ENCODE measurements at places on chromosomes 13 and 19.

DNA sequence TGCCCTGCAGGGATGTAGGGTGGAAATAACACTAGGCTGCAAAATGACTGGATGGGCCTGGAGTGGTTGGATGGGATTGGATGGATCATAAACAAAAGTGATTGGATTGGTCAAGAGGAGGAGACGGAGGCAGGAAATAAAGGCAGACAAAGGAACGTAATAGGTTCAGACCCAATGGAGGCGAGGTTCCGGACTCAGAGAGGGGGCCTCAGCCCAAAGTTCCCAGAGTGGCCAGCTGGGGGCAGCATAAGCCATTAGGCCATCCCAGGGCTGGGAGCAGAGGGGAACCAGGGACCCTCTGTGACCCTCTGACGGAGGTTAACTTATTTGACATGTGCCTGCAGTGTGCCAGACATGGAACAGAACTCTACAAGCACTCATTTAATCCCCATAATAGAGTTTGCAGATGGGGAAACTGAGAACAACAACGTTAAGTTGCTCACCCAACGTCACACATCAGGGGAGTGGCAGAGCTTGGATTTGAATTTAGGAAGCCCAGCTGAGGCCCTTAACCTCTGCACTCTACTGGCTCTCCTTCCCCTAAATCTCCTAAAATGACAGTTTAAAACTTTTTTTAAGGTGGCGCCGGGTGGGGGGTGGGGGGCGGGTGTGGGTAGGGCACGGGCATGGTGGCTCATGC lies 15.3 kb upstream of the MAP1S start:
- DNase-seq: peak; percentile 78

DNA sequence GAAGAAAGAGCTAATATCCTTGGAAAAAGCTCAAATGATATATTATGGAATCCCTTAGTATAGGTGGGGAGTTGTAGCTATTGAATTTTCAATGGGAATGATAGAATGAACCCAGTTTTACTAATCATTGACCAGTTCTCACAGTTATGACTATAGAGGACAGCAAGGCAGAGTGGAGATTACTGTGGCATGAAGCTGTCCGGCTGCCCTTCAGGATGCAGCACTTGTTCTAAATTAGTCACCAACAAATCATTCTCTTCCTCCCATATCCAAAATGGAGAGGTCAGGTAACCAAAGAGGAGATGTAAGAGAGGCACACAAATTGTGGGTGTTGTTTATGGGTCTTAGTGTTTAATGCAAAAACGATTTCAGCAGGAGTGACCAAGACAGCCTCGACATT lies 1490.0 kb upstream of the MIR17HG start:
- no peak for DNase-seq

- DNase-seq: no peak
Observed at GRCh38 chr19:6210091-6210490, 69.7 kb downstream of the MLLT1 start.

- DNase-seq: no peak
Observed at GRCh38 chr19:1863328-1863637, at the start of gene KLF16. Gene KLF16, minus strand, starts transcription at chr19:1863579. Its CDS starts 82 bp downstream, at chr19:1863497.

- DNase-seq: peak; percentile 35
Observed at GRCh38 chr19:50300814-50301606, 28.2 kb downstream of the KCNC3 start.

GRCh38 chr13:30307194-30307970 lies at the start of gene KATNAL1:
Gene KATNAL1, minus strand, starts transcription at chr13:30307551. Its CDS starts 23,774 bp downstream, at chr13:30283777.
- peak; percentile 72 for DNase-seq

GRCh38 chr19:17370026-17370587 lies 7.0 kb downstream of the PLVAP start:
- DNase-seq: no peak

GRCh38 chr19:35843676-35844481 lies 8.4 kb downstream of the NPHS1 start:
- DNase-seq: no peak

DNA sequence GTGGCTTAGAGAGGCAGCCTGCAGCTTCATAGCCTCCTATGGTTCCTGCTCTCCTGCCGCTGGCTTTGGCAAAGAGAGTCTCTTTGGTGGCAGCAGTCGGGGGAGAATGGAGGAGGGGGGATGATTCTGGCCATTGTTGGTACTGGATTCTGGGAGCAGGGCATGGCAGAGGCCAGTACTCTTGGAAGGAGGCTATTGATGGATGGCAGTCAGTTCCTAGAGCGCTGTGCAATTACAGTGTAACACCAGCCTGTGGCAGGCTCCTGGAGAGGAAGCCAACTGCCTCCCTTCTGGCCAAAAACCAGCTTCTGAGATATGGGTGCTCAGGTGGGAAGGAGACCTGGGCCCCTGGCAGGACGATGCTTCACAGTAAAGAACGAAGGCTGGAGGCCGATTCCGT lies 47.9 kb upstream of the TMTC4 start:
- no peak for DNase-seq

GRCh38 chr19:46866407-46867136 lies 5.8 kb downstream of the ARHGAP35 start:
- DNase-seq: no peak

DNA sequence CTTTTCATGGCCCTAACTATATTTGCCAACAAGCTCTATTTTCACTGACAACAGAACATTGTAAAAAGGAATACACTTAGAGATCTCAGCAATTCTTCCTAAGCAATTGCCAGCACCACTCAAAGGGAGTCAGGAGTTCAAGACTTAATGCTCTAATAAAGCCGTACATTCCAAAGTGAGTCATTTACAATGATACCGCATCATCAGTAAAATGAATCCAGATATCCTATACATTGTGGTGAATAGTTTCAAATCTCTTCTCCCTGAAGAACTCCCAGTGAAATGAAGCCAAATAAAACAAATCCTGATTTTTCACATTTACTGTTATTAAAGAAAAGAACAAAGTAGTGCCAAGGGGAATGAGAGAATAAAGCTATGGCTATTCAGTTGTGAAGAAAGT lies 2898.7 kb upstream of the PCDH20 start:
- no peak for DNase-seq

DNA sequence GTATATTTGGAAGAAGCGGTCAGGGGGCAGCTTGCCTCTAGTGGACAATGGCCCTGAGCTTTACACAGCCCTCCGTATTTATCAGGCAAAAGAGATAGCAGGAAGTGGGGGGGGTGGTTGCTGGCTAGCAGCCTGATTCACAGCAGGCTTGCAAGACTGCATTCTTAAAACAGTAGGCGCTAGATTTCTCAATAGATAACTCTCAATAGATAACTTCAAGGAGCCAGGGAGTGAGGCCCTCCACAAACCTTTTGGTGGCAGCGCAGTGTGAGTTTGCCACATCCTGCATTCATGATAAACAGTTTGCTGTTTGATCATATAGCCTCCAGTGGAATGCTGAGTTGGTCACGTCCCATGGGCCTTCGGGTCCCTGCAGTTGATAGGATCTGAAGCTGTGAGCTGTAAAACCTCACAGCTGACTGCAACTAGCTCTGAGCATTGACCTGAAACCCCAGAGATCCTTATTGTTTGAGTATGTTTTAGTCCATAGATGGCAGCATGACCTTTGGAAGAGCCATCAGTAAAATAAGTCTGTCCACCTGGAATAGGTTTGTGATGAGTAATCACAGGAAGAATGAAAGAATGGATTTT lies 12.2 kb downstream of the FPR3 start:
- no peak for DNase-seq

GRCh38 chr19:49515767-49516166 lies 3.3 kb downstream of the FCGRT start:
- no peak for DNase-seq

DNA sequence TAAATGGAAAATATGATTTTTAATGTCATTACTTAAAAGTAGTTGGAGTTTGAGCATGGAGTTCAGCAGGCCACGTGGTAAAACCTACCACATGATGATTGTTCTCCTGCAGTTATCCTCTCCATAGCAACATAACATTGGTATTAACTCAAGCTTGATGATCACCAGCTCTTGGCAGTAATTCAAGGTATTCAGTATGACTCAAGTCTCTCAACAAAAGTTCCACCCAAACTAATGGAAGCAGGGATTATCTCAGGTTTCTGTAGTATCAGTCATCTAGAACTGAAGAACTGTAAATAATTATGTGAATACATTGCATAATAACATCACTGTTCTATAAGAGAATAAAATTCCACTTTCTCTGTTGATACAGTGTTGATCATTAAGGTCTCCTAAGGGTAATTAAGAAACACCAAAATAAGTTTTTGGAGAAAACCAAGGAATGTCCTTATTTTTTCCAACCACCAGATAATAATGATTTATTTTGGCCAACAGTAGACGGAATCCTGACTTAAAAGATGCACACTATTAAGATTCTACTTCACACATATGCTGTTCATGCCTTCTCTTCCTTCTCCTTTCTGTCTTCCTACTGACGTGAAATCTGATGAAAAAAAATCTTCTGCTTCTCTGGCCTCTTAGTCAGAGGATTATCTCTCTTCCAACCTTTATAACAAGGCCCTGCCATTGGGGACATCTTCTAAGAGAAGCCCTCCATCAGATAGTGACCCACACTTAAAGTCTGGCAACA lies 1092.3 kb downstream of the EFNB2 start:
- DNase-seq: no peak

DNA sequence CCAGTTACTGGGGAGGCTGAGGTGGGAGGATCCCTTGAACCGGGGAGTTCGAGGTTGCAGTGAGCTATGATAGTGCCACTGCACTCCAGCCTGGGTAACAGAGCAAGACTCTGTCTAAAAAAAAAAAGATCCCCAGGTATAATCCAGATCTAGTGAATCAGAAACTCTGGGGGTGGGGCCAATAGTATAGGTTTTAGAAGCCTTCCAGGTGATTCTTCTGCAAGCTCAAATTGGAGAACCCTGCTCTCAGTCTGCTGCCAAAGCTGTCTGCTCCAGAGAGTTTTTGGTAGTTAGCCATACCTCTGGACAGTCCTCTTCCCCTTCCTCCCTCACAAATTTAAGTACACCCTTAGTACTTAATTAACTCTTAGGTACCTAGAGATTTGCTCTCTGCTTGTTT lies 28.0 kb downstream of the SERP2 start:
- DNase-seq: no peak

DNA sequence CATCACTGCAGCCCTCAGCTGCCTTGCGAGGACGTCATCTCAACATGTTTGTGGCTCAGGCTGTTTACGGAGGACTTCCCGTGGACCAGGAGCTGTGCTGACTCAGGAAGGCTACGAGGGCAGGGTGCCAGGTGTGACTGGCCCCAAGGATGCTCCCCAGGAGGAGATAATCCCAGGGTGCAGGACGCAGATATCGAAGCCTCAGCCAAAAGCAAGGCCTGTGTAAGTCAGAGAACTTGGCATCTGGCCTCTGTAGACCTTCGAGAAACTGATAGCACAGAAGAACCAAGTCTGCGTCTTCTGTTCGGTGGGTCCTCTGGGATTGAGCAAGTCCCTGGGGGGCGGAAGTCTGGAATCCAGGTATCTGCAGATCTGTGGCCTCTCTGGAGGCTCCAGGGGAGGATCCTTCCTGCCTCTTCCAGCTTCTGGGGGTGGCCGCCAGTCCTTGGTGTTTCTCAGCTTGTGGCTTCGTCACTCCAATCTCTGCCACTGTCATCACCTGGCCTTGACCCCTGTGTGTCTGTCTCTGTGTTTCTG lies 2.6 kb upstream of the DOHH start:
- no peak for DNase-seq

- no peak for DNase-seq
Observed at GRCh38 chr19:52527956-52528351, 486 bp downstream of the ZNF808 start.

- DNase-seq: peak; percentile 89
Observed at GRCh38 chr19:19488875-19489690, 26.3 kb downstream of the TSSK6 start.

GRCh38 chr19:2487842-2488241 lies 11.9 kb downstream of the GADD45B start:
- DNase-seq: no peak

GRCh38 chr19:29547361-29547960 lies 21.7 kb downstream of the VSTM2B start:
- DNase-seq: no peak

All from stimulated activated CD4-positive, alpha-beta T cell treated with anti-CD3 and anti-CD28 coated beads, Interleukin-4, amount 100 ng/mL, for 24 hours (primary cell).